ENCODE measurements at places on chromosomes 11 and 22.

- DNase-seq = no peak
These were observed 27.3 kb upstream of the NXPE4 start for GRCh38 chr11:114622858-114623257.

GRCh38 chr11:96200243-96200642, 142.8 kb downstream of the MAML2 start:
- no peak for DNase-seq

GRCh38 chr22:23835484-23836144, 3.2 kb downstream of the DERL3 start:
- no peak for DNase-seq

DNA sequence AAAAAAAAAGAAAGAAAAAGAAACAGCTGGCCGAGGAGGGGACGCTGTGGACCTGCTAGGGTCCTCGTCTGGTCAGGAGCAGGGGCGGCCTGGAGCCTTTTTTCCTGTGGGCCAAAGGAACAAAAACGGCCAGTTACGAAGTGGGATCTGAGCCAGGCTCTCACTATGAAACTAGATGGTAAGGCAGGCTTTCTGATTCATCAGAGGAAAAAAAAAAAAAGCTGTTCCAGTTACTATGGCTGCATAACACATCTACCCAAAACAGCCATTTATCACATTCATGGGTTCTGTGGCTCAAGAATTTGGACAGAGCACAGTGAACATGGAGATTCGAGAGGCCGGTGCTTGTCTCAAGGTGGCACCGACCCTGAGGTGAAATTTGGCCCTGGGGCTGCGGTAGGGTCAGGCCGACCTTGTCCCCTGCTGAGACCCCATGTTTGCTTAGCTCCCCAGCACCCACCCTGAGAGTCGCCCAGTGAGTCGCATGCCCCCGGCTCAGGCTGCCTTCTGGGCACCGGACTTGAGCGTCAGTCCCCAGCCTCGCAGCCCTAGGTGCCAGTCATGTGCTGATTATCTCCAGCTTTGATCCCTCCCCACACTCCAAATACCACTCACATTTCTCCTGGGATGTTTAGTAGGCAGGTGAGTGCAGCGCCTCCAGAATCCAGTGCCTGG, 34.2 kb downstream of the MRGPRD start:
- DNase-seq = no peak

Measured in T1000 (cell line).